ENCODE measurements at places on chromosomes 16 and 17.

- DNase-seq = no peak
Measured at GRCh38 chr16:25106567-25107465, 4.7 kb upstream of the LCMT1 start.

DNA sequence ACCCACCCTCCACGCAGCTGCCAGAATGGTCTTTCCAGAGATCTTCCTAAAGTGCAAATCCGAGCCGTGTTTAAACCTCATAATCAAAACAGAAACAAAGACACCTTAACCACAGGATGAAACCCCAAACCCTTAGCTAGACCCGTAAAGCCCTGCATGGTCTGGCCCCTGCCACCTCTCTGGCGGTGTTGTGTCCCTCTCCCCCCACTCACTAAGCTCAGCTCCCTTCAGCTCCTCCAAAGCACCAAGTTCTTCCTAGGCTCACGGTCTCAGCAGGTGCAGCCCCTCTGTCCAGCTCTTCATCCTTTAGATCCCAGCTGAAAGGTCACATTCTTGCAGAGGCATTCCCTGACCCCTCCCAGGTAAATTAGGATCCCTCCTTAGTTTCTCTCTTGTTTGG lies 4.4 kb upstream of the NXPH3 start:
- DNase-seq = no peak

DNA sequence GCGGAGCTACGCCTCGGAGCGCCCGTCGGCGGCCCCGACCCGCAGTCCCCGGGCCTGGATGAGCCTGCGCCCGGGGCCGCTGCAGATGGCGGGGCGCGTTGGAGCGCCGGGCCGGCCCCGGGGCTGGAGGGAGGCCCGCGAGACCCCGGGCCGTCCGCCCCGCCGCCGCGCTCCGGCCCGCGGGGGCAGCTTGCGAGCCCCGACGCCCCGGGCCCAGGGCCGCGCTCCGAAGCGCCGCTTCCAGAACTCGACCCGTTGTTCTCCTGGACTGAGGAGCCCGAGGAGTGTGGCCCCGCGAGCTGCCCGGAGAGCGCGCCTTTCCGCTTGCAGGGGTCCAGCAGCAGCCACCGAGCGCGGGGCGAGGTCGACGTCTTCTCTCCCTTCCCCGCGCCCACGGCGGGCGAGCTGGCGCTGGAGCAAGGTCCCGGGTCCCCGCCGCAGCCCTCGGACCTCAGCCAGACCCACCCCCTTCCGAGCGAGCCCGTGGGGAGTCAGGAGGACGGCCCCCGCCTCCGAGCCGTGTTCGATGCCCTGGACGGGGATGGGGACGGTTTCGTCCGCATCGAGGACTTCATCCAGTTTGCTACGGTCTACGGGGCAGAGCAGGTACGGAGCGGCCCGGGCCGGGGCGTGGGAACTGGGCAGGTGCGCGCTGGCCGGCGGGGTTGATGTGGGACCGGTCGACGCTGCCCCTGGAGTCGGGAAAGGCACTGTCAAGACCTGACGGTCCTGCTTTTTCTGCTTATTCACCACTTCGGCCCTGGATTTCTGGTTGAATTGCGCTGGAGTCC lies 861 bp downstream of the RAB11FIP3 start:
- DNase-seq = no peak

- DNase-seq = no peak
Measured at GRCh38 chr16:49489686-49490320, 116.2 kb downstream of the C16orf78 start.

DNA sequence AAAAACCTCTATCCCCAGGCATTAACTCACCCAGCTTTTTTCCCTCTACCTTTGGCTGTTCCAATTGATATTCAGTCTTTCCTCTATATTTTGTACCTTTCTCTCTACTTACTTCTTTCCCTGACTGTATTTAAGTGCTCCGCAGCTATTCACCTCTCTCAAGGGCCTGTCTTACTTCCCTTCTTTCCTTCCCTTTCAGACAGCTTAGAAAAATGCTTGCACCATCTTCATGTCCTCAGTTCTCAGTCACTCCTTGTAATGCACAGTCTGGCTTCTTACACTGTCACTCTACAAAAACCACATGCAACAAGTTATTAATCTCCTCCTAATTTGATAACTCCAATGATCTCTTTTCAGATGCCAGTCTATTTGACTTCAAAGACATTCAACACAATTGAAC lies 163.4 kb downstream of the PHKB start:
- DNase-seq = no peak

DNA sequence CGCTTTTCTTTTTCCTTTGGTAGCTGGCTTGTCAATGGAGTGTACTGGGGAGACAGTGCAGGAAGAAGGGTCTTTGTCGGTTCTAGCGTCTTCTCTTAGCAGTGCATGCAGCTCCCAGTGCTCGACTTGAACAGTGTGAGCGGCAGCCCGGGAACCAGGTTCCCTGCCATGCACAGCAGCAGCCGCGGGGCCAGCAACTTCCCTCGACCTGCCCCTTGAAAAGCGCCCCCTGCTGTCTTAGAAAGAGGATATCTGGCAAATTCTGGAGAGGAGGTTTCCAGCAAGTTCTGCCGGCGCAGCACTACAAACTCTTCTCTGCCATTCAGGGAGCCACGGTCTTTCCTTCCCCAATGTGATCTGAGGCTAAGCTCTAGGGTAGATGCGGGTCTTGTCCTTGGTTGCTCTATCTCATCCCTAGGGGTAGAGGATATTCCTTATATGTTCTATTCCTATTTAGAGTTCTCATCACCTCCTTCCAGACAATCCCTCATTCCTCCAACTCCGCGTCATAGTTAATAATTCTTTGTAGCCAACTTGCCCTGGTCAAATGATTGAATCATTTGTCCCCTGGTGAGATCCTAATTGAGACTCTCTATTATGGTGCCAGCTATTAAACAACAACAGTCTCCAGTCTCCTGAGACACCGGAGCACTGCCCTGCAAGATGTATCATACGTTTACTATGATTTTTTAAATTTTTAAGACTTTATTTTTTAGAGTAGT lies 451.3 kb downstream of the PMP22 start:
- no peak for DNase-seq

GRCh38 chr16:50550035-50550434 lies 1.8 kb downstream of the NKD1 start:
- no peak for DNase-seq

DNA sequence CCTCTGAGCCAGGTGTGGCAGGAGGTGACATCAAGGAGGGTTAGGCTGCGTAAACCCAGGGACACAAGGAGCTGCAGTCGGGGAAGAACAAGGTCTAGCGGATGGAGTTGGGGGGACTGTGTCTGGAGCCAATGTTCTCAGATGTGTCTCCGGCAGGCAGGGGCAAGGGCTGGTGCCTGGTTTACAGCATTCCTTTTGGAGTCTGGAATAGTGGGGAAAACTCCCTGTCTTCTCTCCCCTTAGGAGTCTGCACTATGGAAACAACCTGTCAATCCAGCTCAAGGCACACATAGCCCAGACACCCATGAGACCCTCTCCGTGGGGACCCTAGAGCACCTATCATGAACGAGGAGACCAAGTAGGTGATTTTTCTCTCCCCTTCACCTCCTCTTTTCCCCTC lies 27.5 kb downstream of the NLRC5 start:
- DNase-seq = no peak

GRCh38 chr16:52770828-52771227 lies 223.9 kb upstream of the TOX3 start:
- no peak for DNase-seq

- no peak for DNase-seq
Measured at GRCh38 chr16:49890876-49891275, 35.0 kb upstream of the ZNF423 start.

DNA sequence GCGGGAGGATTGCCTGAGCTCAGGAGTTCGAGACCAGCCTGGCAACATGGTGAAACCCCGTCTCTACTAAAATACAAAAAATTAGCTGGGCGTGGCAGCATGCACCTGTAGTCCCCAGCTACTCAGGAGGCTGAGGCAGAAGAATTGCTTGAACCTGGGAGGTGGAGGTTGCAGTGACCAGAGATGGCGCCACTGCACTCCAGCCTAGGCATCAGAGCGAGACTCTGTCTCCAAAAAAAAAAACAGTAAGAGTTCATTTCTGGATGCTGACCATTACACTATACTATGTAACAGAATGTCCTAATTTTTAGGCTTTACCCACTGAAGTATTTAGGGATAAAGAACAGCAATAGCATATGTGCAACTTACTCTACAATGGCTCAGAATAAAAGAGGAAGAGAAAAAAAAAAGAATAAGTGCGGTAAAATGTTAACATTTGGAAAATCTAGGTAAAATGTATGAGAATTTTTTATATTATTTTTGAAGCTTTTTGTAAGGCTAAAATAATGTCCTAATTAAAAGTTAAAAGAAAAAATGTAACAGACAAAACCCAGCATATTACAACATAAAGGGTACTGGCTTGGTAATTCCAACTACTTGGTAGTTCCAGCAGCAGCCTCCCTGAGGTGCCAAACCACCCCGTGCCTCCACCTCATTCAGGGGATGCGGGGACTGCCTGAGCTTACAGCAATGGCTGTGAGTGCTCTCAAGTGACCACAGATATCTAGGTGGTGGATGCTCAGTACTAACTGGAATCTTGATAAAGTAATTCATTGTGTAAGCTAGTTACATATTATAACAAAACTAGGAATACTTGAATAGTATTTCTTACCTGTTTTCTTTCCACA lies 10.9 kb downstream of the COPS3 start:
- no peak for DNase-seq
